ENCODE measurements at places on chromosomes 7 and 10.

GRCh38 chr10:15789793-15790525 is 70.2 kb upstream of the ITGA8 start:
- DNase-seq = no peak

- DNase-seq = no peak
Measured at GRCh38 chr10:102312683-102313082, 67.4 kb downstream of the GBF1 start.

DNA sequence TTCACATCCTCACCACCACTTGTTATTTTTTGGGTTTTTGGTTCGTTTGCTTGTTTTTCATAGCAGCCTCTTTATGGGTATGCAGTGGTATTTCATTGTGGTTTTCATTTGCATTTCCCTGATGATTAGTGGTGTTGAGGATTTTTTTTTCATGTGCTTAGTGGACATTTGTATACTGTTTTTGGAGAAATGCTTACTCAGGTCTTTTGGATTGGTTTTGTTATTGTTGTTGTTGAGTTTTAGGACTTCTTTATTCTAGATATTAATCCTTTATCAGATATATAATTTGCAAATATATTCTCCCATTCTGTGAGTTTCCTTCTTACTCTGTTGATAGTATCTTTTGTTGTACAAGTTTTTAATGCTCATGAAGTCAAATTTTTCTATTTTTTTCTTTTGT is 42.8 kb downstream of the GAD2 start:
- DNase-seq = no peak

DNA sequence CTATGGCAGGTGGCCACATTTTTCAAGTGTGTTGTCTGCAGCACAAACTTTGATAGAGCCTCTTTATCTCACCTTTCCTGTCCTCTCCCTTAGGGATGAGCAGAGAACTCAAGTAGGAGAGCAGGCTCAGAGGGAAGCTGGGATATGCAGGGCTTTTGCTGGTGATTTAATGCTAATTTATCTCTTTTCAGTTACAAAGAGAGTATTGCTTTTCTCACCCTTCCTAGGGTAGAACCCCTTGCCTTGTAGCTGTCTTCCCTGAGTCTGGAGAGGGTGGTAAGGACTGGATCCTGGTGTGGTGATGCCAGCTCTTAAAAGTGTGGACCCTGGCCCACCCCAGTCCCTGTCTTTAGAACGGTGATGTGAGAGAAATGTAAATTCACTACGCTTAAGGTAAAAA is 1061.4 kb downstream of the TYW1 start:
- no peak for DNase-seq

GRCh38 chr7:3510101-3511020 is 209.3 kb downstream of the SDK1 start:
- no peak for DNase-seq

All from stimulated activated CD4-positive, alpha-beta T cell treated with anti-CD3 and anti-CD28 coated beads, Interleukin-4, amount 100 ng/mL, for 24 hours (primary cell).